Amygdala (tissue), 56 donors: ENCODE measurements at places on chromosomes 7 and 10.

DNA sequence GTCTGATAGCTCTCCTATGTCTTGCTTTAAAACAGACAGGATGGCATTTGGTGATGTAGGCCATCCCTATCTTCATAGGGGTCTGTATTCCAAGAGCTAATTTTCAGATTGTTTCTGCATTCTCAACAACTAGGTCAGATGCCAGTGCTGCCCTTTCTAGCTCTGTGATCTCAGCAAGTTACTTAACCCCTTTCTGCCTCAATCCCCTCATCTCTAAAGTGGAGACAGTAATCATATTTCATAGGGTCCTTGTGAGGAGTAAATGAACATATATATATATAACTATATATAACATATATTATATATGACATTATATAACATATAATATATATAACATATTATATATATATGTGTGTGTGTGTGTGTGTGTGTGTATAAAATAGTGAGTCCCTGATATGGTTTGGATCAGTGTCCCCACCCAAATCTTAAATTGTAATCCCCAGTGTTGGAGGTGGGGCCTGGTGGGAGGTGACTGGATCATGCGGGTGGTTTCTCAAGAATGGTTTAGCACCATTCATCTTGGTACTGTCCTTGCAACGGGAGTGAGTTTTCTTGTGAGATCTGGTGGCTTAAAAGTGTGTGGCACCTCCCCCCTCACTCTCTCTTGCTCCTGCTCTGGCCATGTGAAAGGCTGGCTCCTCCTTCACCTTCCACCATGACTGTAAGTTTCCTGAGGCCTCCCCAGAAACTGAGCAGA, 45.2 kb downstream of the HIPK2 start:
- no peak for DNase-seq

DNA sequence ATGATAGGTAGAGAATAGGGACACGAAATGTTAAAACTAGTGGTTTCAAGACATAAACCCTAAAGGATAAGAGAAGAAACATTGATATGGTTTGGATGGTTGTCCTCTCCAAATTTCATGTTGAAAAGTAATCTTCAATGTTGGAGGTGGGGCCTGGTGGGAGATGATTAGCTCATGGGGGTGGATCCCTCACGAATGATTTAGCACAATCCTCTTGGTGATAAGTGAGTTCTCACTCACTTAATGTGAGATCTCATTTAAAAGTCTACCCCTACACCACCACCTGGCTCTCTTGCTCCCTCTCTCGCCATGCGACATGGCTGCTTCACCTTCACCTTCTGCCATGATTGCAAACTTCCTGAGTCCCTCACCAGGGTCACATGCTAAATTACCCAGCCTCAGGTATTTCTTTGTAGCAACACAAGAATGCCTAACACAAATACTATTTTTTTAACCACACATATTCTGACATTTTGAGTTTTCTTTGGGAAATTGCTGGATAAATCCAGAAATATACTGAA, 242.4 kb upstream of the PHF14 start:
- no peak for DNase-seq

- no peak for DNase-seq
These were observed 73.3 kb downstream of the RALA start for GRCh38 chr7:39696631-39697030.

GRCh38 chr7:28078036-28078901, 102.3 kb downstream of the JAZF1 start:
- no peak for DNase-seq

DNA sequence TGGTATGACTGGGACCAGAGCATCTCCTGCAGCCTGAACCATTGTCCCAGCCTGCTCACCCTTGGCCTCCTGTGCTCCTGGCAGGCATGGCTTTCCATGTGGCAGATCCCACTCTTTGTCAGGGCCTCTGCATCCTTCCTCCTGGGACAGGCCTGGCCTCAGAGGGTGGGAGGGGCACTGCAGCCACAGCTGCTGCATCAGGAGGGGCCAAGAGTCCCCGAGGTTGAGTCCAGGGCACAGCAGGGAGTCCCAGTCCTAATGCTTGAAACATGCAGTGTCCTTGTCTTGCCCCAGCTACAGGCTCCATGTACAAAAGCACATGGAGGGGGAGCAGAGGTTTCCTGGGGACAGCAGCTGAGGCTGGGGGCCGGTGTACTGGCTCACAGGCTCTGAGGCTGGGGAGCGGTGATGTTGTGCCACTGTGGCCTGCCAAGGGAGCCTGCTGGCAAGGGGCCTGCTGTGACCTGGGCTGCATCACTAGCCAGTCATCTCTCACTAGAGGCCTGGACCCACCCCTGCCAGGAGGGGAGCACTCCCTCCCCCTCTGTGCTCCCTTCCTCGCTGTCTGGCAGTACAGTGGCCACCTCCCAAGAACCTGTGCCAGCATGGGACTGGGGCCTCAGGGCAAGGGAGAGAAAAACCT, 144.8 kb downstream of the ZNF248 start:
- DNase-seq = no peak
